Activated T-cell treated with anti-CD3 and anti-CD28 coated beads, Interleukin-2, amount 50 U/mL, for 4 hours (primary cell): ENCODE measurements at places on chromosomes 2 and 18. TPM values are rescaled to one million over a fixed set of nuclear protein-coding genes. Genes with fewer than 3 reads are reported as not detected.

- DNase-seq = no peak
These were observed 11.4 kb upstream of the RFX8 start for GRCh38 chr2:101486258-101486701.

DNA sequence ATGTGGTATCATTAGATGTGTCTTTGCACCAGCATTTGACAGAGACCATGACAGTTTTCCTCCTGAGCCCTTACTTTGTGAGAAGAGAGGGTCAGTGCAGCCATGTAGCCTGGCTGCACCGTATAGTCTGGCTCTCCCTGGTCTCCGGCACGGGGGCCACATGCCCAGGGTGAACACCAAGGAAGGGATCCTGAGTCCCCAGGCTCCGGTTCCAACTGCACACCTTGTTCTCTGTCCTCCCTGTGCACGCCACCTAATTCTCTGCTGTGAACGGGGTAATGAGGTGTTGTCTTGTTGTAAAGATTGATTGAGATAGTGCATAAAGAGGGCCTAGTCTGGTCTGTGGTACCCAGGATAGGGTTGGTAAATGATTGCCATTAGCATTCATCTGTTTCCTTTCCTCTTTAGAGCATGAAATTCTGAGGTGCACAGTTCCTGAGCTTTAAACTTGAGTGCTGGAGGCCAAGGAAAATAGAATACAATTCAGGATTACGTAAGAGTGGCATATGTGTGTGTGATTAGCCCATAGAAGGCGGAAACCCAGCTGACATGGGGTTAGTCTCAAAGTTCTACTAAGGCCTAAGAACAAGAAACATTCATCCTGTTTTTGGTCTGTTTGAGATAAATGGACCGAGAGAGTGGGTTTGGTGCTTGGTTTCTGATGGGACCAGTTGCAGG lies 55.5 kb downstream of the NCK2 start:
- DNase-seq = no peak

DNA sequence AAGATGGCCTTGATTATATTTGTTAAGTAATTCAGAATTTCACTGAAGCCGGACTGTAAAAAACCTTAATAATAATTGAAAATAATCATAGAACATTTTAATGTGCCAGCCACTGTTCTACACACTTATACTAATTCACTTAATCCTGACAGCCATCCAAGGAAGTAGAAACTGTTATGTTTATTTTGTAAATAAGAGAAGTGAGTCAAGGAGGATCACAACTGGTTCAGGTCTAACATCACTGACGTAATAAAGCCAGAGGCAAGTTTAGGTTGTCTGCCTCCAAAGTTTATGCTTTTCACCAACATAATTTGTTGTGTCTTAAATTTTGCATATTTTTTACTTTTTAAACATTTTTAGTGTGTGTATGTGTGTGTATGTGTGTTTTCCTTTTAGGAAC lies 436.1 kb downstream of the LRRTM4 start:
- no peak for DNase-seq

GRCh38 chr2:120892967-120893667 lies 157.4 kb downstream of the GLI2 start:
- no peak for DNase-seq

DNA sequence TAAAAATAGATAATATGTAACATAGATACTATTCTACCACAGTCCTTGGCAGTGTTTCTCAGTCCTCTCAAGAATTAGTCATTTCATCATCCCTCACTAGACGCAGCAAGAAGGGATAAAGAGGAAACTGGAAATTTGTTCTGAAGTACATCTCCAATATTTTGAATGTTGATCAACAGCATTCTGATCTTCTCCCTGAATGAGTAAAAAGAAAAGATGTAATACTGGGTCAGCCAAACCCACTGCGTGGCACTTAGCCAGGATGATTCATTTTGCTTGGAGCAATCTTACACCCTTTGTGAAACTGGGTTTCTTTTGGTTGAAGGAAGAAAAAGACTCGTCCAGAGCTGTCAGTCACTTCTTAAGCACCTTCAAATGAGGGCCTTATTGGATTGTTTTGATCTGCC lies 54.1 kb downstream of the TAF1B start:
- DNase-seq = no peak

DNA sequence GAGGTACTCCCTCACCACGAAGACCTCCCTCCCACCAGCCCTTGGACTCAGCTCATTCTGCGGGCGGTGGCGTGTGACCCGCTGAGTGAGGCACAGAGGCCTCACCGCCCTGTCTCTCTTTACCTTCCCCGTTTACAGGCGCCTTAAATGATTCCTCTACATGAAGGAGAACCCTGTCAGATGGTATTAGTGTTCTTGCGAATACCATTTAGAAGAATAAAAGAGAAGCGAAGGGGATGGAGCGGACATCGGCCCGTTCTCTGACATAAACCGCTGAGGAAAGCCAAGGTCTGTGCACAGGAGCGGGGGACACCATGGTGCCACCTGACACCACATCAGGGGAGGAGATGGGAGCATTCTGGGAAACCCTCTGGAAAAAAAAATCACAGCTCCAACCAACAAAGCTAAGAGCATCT lies 179.8 kb downstream of the HDAC4 start:
- DNase-seq = no peak

DNA sequence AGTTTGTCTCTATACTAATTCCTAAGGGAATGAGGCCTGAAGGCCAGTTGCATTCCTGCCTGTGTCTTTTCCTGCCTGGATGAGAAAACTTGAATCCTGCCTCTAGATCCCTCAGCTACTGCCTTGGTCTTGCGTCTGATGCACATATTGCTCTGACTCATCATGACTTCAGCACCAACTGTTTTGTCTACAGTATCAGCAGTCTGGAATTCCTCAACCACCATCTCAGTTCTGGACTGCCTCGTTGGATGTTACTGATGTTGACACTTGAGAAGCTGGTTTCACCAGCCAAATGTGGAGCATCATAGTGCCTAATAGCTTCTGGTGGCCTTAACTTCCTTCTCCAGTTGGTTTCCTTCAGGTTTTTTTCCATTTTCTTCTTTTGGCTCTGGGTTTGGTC lies 211.0 kb downstream of the CTNNA2 start:
- DNase-seq = no peak

DNA sequence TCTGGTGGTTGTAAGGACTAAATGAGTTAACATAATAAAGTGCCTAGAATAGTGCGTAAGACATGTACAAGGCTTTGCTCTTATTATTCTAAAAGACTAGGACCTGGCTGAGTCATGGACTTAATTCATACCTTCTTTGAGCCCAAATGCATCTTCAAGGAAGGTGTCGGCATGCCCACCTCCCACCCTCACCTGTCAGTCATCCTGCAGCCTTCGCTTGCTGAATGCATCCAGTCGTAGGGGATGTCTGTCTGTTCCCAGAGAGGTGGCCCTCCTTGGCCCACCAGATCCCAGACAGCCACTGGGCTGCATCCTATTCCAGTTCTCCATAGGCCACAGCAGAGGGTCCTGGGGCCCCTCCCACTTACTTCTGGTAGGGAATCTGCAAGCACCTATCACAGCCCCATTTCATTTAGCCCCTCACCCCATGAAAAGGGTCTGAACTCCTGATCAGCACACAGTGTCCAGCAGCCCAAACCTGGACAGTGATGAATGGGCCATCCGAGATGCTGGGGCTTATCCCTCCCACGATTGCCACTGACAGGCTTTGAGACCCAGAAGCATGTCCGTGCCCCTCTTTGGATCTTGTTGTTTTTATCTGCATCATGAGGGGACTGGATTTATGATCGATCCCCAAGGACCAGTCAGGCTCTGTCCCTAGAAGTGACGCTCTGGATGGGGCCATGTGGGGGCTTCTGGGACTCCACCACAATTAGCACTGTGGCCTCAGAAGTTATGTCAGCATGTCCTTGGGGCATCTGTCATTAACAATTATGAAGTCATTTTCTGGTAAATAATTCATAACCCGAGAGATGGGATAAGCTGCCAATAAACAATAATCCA lies 101.1 kb downstream of the KLHL29 start:
- DNase-seq = no peak

DNA sequence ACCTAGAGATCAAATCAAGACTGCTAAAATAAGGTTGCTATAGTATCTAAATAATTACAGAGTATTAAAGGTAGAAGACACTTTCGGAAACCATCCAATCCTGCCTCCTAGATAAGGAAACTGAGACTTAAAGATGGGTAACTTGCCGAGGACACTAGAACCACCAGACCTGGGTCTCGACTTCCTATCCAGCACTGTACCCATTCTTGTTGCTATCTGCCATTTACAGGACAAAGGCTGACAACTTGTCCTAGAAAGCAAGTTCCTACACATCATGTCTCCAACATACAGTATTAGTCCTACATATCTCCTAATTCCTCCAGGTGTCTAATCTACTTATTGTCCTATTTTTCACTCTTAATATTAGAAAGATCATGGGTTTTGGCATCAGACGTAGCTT lies 37.7 kb downstream of the TRAK2 start:
- DNase-seq = no peak

DNA sequence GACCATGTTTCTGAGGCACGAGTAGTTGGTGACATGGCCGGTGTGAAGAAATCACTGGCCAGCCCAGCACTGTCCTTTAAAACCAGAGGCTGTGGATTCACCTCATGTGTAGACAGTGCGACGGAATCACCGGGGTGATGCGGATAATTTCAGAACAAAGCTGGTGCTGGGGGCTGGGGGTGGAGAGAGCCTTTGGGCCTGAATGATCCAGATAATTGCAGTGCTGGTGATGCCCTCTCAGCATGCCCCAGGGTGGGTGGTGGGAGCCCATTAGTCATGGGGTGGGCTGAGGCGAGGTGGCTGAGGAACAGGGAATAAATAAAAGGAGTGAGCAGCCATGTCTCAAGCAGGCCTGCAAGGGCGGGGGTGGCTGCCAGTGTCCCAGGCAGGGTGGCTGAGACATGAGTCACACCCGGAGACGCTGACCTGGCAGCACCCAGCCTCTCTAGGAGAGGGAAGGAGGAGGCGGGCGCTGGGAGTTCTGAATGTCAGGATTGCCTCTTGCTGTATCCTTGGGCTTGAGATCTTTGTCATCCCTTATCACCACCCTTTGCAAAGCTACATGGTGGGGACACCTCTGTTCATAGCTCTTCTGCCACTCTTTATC lies 151.1 kb upstream of the MSH6 start:
- no peak for DNase-seq

The TMEM200C gene
- not detected for total RNA-seq

The DSG1 gene
- not detected for total RNA-seq

The AGBL5 gene
- total RNA-seq = 11.2 TPM

The EFR3B gene
- total RNA-seq = 0.56 TPM

The HOXD1 gene
- total RNA-seq = not detected
